GM13977 (cell line): ENCODE measurements at places on chromosomes 12 and 14.

GRCh38 chr14:61145034-61145902, 135.9 kb downstream of the TMEM30B start:
- no peak for DNase-seq

- no peak for DNase-seq
Measured at GRCh38 chr12:108686780-108687179, 44.5 kb downstream of the CORO1C start.

DNA sequence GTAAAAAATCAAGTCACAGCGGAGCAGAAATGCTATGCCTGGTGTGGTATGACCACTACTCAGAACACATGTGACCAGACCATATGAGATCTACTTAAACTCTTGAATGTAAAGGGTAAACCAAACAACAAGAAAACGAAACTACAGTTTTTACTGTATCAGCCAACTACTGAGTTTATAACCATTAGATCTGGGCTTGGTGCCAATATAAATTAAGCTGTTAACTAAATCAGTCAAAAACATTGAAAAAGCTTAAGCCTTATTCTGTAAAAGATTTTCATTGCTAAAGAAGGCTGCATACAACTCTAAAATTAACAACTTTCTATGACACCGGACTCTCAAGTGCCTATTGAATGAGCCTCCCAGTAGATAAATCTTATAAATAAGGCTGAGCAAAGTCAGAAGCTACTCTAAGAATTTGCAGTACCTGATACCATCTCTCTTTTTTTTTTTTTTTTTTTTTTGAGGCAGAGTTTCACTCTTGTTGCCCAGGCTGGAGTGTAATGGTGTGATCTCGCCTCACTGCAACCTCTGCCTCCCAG, 35.4 kb downstream of the SPTLC2 start:
- peak; percentile 76 for DNase-seq

DNA sequence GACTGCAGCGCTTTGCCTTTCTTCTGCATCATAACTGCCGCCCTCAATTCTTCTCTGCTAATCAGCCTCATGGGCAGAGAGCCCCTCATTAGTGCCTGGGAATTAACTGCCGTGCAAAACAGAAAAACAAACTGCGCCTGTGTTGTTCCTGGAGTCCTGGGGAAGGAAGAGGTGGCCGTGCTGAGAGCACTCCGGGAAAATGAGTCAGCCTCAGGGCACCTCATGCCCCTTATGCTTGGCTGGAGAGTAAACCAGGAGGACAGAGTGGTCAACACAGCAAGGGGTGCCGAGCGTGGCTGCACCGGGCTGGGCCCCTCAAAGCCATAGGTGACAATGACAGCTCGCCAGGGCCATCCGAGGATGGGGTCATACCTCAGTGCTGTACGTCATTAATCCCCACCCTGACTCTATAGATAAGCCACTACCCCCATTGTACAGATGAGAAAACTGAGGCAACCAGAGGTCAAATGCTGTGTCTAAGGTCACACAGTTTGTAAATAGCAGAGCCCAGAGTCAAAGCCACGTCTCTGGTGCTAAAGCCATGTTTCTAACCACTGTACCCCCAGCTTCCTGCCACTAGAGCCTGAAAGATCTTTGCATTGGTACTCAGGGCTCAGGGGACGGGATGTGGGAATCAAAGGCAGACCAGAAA, 74.4 kb downstream of the RIMBP2 start:
- DNase-seq, result no peak

DNA sequence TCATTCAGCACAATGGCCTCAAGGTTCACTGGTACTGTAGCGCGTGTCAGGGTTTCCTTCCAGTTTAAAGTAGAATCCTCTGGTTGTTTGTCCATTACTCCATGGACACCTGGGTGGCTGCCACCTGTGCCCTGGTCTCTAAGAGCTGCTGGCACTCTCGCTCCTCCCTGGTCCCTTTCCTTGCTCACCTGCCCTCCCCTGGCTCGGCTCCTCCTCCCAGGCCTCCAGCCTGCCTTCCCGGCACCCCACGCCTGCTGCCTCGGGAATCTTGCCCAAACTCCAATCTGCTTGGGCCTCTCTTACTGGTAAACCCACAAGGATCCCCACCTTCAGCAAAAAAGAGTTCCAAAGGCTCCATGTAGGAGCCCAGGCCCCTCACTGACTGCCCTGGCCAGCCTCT, 154.4 kb upstream of the DIO3 start:
- DNase-seq, result no peak

GRCh38 chr14:50798048-50798421, 32.9 kb downstream of the NIN start:
- DNase-seq, result no peak

GRCh38 chr12:88503281-88503703, 77.0 kb downstream of the KITLG start:
- DNase-seq, result no peak

DNA sequence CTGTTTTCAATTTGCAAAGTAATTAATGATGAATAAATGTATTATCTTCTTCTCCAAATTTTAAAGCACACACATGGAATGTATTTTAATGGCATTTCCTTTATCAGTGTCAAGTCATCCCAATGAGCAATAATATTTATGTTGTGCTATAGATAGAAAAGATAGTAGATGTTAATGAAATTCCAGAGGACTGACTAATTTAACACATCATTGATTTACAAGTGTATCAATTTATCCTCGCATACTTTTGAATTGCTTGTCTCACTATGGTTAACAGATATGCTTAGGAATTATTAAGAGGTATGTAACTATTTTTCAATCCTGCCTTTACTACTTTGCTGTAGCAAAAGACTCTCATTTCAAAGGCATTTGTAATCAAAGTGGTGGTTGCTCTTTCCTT, 842.9 kb downstream of the SLC6A15 start:
- DNase-seq, result no peak

DNA sequence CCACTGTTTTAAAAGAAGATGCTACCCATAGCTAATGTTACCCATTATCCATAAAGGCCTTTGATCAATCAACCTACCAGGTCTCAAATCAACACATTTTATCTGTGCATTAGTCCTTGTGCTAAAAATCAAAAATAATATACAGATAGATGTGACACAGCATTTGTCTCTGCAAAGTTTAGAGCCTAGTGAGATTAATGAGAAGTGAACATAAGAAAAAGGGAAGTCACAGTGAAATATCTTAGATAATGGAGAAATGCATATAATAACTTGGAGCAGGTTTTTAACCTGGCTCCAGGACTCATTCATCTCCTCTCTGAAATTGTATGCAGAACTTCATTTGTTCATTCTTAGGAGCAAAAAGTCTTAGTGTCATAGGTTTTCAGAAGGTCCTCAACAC, 7.2 kb downstream of the PDE3A start:
- DNase-seq, result no peak

- peak; percentile 32 for DNase-seq
Measured at GRCh38 chr12:40262657-40263056, 37.9 kb downstream of the LRRK2 start.

GRCh38 chr12:4771960-4772566, 51.9 kb downstream of the GALNT8 start:
- no peak for DNase-seq

DNA sequence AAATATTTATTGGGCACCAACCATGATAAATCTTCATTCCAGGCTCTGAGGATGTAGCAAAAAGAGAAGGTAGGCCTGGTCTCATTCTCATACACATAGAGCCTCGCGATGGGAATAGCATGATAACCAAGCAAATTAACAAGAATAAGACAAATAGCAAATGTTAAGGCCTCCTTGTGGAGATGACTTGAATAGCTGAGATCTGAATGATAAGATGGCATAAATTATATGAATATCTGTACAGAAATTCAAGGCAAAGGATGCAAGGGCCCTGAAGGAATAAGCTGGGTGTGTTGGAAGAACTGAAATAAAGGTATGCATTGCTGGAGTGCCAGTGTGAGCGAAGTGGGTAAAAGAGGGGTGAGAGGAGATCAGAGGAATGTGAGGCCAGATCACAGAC, 114.8 kb downstream of the ALX1 start:
- DNase-seq, result no peak

DNA sequence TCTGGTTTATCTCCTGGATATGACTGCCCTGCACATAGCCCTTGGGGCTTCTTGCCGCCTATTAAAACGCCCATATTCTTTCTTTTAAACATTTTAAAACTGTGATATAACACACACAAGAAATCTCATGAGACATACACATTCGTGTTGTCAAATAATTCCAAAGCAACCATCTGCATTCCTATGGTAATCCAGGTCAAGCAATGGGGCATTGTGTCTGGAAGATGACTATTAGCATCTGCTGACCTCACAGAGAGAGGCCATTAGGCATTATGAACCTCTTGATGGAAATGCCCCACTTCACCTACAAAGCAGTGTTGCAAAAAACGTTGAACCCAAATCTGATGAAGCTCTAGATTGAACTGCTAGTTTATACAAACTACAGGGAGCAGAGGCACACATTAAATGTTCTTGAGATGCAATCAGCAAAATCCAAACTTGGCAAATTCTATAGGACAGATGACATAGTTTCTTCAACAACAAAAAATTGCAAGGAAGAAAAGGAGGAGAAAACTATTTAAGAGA, 513.8 kb upstream of the CCDC196 start:
- DNase-seq, result no peak

- no peak for DNase-seq
Measured at GRCh38 chr14:67510121-67510520, 21.6 kb upstream of the TMEM229B start.

DNA sequence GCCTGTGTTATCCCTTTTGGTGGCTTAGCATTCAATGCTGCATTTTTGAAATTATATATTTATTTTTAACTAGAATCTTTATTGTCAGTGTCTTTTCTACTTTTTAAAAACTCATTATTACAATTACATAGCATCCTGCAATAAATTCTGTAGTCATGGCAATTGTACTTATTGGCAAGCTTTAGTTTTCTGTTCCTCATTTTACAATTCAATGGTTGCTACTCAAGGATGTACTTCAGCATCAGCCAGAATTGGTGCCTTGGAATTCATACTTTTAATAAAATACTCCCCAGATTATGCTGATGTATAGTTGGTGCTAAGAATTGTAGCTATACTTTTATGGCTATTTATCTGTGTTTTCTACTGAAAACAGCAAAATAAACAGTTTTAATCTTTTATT, 1756.8 kb upstream of the SEL1L start:
- no peak for DNase-seq

DNA sequence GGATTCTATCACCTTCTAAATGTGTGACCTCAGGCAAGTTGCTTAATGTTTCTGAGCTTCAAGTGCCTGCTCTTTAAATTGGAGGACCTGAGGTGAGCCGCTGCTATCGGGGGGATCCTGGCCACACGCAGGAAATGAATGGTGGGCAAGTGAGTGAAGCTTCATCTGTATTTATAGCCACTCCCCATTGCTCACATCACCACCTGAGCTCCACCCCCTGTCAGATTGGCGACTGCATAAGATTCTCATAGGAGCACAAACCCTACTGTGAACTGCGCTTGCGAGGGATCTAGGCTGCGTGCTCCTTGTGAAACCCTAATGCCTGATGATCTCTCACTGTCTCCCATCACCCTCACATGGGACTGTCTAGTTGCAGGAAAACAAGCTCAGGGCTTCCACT, 158.6 kb upstream of the CCND2 start:
- no peak for DNase-seq

GRCh38 chr12:92973614-92974013, 44.5 kb upstream of the EEA1 start:
- peak; percentile 30 for DNase-seq

DNA sequence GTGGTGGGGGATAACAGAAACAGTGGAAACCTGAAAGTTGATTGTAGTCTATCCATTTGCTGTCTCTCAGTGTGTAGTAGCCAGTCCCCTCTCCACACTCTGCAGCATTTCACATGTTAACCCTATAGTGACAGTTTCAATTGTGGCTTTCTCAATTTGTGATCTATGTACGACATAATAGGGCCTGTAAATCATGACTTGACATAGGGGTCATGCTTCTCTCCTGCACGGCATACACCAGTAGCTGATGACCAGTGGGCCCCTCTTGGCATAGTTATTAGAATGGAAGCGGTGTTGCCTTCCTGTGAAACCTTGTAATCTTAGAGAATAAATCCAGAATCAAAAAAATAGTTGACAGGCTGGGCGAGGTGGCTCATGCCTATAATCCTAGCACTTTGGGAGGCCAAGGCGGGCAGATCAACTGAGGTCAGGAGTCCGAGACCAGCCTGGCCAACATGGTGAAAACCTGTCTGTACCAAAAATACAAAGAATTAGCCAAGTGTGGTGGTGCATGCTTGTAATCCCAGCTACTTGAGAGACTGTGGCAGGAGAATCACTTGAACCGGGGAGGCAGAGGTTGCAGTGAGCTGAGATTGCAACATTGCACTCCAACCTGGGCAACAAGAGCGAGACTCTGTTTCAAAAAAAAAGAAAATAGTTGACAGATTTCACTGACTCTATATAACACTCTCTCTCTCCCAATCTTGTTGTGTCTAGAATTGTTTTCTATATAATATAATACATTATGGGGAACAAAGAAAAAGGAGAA, 44.6 kb upstream of the VSX2 start:
- no peak for DNase-seq

DNA sequence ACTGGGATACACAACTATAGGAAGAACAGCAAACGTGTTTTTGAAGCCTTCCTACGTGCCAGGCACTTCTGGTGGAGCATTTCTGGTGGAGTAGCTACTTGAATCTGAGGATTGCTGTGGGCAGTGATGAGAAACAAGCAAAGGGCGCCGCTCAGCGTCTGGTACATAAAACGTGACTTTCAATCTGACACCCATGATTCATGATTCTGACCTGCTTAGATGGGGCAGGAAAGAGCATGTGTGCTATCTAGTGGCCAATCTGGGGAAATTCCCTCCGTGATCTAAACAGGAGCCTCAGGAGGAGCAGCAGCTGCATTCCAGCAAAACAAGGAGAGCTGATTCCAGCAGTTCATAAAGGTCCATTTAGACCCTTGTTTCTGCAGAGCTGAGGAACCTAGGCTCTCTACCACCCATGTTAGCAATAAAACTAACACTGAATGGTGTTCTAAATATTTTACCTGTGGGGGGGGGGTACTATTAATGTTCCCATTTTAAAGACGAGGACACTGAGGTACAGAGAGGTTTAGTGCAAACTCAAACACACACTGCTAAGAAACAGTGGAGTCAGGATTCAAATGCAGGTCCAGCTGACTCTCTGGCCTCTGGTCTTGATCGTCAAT, 37.8 kb downstream of the PAH start:
- peak; percentile 65 for DNase-seq

DNA sequence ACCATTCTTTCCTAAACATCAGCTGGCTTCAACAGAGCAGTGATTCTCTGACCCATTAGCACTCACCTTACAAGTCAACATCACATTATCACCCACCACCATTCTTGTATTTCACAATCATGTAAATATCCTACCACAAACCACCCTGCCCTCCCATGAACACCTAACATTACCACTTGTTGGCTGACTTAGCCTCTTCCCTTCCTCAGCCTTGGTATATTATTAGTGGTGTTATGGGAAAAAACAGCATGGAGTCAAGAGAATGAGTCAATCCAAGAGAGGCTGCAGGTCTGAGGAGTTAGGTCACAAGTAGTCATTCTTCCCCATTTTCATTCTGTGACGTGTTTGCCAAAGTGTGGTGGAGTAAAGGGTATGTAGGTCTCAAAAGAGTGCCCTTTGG, 22.3 kb upstream of the MGP start:
- no peak for DNase-seq

GRCh38 chr14:25484235-25484634, 434.3 kb upstream of the STXBP6 start:
- no peak for DNase-seq
